Mucosa of gallbladder (tissue), 1 donor: ENCODE measurements at places on chromosomes 1 and 21. TPM values are rescaled to one million over a fixed set of nuclear protein-coding genes. Genes with fewer than 3 reads are reported as not detected.

The C1orf53 gene
- 6.4 TPM for total RNA-seq

GRCh38 chr1:53293123-53293522 lies 34.7 kb downstream of the LRP8 start:
- no peak for DNase-seq

DNA sequence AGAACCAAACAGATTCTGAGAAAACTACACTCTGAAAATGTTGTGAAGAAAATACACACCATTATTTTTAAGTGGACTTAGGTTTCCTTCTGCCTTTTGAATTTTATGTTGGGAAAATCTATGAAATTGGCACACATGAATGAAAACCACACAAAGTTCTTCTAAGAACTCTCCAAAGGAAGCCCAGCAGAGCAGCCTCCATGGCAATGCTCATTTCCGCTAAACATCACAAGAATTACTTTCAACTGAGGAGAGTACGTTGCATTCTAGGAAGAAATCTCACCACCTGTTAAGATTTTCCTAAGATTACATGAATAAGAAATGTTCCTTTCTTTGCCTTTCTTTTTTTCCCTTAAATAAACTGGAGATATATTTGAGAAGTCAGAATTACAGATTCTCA lies 154.2 kb downstream of the BARHL2 start:
- no peak for DNase-seq

DNA sequence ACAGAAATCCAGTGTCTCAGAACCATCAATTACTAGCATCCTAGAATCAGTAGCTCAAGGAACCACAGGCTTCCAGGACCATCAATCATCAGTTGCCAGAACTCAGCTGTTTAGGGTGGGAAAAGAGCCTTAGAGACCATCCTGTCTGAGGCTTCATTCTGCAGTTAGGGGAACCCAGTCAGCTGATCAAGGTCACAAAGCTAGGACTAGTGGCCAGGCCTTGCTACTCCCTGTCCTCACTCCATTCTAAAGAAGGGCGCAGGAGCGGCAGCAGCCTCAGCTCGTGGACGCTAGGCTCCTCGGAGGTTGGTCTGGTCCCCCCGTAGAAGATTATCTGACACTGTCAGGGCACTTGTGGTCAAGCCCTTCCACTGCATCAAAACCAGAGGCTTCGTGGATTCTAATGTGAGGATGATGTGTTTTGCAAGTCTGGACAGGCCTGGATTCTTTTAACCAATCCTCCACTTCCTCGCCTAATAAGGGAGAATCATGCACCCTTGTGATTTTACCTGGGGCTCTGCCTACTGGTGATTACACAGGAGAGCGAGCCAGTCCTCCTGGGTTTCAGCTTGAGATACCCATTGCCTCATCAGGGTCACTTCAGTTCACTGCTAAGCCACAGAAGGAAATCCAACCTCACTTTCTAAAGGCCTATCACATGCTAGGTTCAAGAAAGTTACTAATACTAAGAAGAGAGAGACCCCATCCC lies 41.7 kb upstream of the IFFO2 start:
- DNase-seq, result no peak

GRCh38 chr1:72845981-72846380 lies 563.6 kb upstream of the NEGR1 start:
- DNase-seq, result peak; percentile 49
